ENCODE measurements at places on chromosomes 12 and 14.
A peak's percentile ranks its signal among the peaks of the same experiment; 100 is the strongest.

- peak; percentile 90 for DNase-seq
Observed at GRCh38 chr12:104456950-104457745, 400 bp downstream of the CHST11 start.

DNA sequence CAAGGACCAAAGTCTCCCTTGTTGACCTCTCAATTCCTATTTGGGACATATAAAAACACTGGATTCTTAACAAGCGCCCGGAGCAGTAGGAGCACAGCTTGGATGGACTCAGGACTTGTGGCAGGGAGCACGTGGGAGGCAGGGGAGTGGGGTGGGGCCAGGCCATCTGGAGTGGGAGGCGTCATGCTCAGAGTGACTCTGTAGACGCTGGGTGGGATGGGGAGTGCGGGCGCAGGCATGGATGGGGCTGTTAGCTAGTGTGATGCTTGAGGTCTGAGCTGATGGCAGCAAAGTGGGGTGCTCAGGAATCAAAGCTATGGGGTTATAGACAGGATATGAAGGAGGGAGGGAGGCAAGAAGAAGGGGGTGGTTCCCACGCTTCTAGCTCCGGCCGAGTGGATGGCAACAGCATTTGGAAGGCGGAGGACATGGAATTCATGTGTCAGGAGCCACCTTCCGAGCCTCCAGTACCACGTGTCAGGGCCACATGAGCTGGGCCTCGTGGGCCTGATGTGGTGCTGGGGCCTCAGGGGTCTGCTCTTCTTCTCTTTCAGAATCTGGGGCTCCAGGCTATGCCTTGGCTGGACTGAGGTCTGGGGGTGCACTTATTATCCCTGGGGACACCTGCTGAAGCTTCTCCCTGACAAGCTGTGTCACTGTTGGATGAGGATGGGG is 26.2 kb downstream of the MEG3 start:
- no peak for DNase-seq

- no peak for DNase-seq
Observed at GRCh38 chr12:129984106-129984505, 80.3 kb upstream of the TMEM132D start.

DNA sequence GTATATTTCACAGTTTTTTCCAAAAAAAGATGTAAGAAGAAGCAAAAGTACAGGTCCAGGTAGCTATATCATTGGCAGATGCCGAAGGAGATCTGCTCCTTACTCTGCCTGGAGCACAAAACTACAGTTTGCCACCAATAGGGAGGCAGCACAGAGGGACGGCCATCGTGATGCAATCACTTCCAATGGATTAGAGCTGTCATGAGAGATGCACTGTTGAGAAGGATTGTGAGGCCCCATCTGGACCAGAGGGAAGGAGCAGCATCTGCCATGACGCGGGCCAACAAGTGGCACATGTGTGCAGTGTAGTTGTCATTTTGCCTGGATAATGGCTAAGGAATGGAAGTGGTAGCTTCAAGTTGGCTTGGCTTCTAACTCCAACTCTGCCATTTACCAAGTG is 318.8 kb upstream of the FKBP4 start:
- no peak for DNase-seq

DNA sequence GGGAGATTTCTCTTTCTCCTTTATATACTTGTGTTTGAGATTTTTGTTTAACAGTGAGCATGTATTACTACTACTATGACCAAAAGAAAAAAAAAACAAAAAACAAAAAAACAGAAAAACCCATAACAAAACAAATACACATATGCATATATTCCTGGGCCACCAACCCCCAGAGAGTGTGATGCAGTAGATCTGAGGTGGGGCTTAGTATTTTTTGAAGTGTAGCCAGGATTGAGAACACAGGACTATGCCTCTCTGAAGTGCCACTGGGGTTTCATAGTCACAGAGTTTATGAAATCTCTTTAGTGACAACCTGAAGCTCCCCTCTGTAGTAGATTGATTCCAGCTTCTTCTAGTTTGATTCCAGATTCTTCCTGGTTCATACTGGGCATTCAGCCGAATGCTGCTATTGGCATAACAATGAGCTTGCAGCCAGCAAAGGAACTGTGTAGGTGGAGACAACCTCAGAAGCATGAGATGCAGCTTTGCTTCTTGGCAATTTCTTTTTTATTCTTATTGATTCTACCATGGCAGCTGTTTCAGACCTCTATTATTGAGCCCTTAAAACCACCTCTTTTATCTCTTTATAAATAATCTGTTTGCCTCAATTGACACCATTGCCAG is 15.5 kb upstream of the ANO4 start:
- no peak for DNase-seq

DNA sequence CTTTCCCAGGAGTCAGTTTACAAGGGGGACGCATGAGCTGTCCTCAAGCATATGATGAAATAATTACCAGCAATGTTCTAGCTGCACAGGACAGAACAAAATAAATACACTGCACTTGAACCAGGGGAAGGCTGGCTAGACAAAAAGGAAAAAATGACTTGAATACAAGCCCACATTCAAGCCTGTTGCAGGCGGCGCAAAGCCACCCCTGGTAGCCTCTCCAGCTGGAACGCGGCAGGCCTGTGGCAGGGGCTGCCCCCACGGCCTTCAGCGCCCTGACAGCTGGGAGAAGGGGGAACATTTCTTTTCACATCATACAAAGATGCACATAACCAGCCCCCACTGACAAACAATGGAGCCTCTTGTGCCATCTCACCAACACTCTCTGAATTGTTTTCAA is 57.1 kb downstream of the TRAFD1 start:
- DNase-seq = no peak

DNA sequence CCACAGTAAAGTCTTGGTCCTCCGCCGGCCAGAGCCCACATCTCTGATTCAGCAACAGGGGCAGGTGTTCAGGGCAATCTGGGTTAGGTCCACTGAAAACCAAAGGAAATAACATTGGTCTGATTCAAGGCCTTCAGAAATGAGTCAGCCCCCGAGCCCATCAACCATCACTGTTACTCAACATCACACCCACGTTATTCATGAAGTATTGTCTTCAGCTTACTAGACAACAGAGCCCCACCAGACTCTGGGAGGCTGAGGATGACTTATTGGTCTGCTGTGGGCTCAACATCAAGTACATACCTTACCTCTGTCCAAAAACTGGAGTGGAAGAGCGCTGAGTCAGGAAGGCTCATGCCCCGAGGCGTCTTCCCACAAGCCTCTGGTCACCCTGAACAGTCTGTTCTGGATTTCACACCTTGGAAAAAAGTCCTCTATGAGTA is 97.5 kb downstream of the ZFP36L1 start:
- DNase-seq = no peak

GRCh38 chr12:45828402-45828801 is 98.9 kb downstream of the ARID2 start:
- DNase-seq = no peak

- no peak for DNase-seq
Observed at GRCh38 chr12:87323369-87323768, 705.8 kb downstream of the C12orf50 start.

DNA sequence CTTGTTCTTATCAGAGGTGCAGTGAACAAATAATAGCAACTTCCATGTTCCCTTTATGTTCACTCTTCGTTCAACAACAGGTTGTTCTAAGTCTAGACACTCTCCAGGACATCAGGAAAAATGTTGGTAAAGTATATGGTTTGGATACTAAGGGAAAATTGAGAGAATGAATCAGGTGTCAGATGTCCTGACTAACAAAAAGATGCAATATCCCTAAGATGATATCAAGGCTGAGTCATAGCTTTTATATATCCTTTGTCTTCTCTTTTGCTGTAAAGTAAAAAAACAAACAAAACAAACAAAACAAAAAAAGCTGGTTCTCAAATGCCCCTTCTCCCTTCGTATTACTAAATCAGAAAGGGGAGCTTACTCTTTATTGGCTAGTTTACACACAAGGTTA is 11.1 kb downstream of the GLIPR1L1 start:
- no peak for DNase-seq

DNA sequence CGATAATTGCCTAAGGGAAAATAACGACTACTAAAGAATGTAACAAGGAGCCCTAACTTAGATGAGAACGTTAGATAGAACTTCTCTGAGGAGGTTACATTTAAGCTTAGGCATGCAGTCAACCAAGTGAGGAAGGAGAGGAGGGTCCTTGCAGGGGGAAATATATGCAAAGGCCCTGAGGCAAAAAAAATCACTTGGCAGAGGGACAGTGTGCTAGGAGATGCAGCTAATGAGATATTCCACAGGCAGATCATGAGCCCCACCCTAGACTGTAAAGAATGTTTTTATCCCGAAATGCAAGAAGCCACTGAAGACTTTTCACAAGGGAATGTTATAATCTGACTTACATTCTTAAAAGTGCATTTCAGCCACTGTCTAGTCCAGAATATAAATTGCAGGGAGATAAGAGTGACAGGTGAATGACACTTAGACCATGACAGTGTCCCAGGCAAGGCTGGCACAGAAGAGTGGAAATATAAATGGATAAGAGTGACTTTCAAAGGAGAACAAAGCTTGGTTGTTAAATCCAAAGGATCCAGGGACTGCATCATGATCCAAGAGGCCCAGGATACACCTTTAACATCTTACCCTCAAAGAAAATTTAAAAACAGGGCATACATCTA is 61.0 kb downstream of the PPM1H start:
- no peak for DNase-seq

DNA sequence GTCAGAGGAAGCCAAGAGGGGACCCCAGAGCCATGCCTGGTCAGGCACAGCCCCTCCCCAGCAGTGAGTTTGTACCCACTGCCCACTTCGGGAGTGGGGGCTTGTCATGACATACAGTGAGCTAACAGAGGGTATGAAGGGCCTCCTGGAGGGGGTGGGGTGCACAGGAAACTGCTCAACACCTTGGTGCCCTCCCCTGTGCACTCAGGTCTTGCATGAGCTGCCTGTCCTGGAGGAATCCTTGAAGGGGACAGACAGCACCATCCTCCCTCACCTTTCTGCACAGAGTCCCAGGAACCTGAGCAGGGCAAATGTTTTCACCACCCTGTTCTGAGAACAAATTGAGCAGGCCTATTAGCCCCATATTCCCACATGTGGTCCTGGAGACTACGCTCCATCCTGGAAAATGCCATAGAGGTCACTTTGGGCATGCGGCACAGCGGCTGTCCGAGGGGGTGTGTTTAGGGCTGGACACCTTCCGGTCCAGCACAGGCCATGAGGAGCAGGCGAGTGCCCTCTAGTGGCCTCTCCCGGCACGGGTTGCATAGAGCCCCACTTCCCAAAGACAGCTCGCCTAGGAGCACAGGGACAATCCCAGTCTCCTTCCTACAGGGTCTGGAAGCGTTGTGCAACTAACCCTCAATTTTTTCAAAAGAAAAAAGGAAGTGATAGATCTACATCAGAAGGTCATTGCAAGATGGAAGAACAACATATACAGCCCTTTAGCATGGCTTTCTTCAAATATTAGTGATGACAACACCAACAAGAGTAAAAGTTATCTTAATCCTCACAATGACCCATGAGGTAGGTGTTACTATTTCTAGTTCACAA is 31.9 kb upstream of the ZFP36L1 start:
- peak; percentile 72 for DNase-seq

GRCh38 chr14:52730709-52731111 is 744 bp downstream of the STYX start:
- peak; percentile 49 for DNase-seq

DNA sequence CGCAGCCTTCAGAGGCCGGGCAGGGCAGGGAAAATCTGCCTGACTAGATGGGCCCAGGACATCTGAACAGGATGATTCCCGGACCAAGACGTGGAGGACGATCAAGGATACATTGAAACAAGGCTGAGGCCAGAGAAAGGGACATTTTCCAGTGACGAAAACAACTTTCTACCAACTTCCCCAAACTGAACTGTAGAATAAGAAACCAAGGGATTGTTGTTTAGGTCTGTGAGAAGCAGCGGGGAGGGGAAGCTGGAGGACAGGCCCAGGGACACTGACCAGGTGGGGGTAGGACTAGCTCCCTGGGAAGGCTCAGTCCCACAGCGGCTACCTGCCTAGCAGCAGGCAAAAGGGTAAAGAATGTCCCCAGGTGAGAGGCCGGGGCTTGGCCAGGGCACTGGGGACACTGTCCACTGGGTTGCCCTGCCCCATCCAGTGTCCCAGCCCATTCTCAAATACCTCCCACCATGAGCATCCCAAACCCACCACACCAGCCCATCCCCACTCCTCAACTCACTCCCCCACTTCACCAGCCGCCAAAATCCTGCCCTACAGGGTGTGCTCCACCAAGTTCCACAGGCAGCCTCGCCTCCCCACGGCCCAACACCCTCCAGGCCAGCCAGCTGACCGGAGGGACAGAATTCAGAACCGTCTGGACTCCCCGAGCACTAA is 995 bp downstream of the TNFRSF1A start:
- no peak for DNase-seq

GRCh38 chr12:43653917-43654316 is 101.9 kb upstream of the ADAMTS20 start:
- no peak for DNase-seq

GRCh38 chr14:96173636-96174475 is 30.8 kb upstream of the BDKRB2 start:
- DNase-seq = no peak

- DNase-seq = no peak
Observed at GRCh38 chr14:54086767-54087166, 130.1 kb upstream of the BMP4 start.

- no peak for DNase-seq
Observed at GRCh38 chr12:119229205-119229604, 50.5 kb downstream of the HSPB8 start.

- DNase-seq = no peak
Observed at GRCh38 chr14:66496911-66497310, 10.7 kb downstream of the CCDC196 start.

- DNase-seq = no peak
Observed at GRCh38 chr12:67572492-67572891, 76.1 kb upstream of the DYRK2 start.

DNA sequence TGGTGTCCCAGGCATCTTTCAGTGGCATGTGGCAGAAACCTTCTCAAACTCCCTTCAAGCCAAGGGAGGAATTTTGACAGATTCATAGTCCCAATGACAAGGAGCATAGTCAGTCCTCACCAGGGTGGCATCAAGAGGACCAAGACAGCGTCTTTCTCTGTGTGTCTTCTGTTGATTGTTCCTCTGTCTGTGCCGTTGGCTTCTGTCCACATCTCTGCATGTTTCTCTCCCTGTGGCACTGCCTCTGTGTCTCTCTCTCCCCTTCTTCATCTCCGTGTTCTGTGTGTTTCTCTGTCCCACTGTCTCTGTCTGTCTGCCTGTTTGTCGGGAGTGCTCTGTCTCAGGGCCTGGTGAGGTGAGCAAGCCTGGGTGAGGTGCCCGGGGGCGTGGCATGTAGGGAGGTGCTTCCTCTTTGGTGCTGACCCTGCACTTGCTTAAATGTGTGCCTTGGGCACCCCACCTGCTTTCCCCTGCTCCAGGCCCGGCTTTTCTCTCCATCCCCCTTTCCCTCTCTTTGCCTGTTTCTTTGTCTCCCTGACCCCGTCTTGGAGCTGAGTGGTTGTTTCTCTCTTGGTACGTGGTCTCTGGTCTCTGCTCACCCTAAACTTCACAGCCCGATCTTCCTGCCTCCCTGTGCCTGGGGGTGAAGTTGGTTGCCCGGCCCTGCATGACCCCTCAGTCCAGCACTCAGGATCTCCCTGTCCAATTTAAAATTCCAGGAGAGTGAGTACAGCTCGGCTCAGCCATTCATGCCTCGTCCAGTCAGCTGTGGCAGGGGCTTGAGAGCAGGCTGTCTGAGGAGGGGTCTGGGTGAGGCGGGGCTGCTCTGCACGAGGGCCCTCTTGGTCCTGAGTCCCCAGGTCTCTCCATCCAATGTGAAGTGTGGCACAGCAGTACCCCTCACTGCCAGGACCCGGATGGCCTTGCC is 28.5 kb downstream of the JDP2 start:
- DNase-seq = no peak
